Right ventricle myocardium superior (tissue), 1 donor: ENCODE measurements at places on chromosomes 13 and 19. TPM values are rescaled to one million over a fixed set of nuclear protein-coding genes. Genes with fewer than 3 reads are reported as not detected.

- DNase-seq, result no peak
Measured at GRCh38 chr19:46471811-46472543, 614 bp upstream of the PNMA8A start.

DNA sequence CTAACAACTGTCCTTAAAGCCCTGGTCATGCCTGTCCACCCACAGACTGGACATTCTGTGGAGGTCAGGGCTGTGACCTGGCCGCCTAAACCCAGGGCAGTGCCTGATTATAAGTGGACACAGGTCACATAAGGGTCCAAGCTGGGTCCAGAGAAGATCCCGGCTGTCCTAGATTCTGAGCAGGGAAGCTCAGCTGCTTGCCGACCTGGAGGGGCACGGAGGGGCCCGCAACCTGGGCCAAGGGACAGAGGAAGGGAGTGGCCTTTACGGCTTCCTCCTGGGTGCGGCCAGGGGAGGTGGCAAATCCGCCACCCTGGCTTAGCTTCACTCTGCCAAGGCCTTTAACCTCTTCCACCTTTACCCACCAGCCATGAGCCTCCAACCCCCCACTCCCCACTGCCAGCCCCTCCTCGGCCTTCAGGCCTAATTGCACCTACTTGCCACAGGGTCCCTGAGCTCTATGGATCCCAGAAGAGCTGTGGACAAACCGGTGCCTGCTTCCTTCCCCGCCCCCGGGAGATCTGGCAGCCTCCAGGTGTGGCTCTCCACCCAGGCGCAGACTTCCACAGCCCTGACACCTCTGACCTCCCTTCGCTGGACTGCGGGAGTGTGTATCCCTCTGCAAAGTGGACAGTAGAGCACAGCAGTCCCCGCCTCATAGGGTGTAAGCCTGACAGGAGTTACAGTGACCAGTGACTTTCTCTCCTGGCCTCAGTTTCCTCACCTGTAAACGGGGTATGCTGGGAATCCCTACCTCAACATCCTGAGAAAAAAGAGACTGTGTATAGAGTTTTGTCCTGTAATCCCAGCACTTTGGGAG lies 1.7 kb downstream of the CD320 start:
- DNase-seq, result no peak

DNA sequence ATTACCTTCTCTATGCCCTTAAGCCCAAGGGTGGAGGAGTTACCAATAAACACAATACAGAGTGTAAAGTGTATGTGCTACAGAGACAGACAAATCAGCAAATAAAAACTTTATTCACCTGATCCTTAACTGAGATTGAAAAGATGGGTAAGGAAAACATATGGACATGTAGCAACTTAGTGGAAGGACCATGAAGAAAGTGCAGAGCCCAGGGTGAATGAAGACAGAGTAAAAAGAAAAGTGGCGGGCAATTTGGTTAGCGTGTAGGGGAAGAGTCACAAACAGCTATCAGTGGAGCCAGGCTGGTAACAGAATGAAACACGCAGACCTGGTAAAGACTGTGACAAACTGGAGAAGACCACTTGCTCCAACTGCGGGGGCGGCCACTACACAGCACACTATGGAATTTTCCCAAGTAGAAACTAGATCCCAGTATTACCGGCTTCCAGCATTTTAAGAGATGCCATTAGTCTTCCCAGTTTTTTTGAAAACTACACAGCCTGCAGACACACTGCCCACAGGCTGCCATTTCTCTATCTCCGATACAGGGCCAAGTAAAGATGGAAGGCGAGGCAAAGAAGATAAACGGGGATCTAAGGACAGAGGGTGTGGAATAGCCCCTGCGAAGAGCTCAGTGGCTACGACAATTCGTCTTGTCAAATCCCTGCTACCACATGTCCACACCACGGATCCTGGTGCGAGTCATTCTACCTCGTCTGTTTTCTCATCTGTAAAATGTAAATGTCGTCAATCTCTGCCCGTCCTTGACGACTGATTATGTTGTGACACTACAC lies 1.2 kb downstream of the UQCRFS1 start:
- no peak for DNase-seq

GRCh38 chr19:30540761-30541160 lies 168.6 kb downstream of the ZNF536 start:
- no peak for DNase-seq

- DNase-seq, result no peak
Measured at GRCh38 chr13:90594681-90595080, 752.8 kb upstream of the MIR17HG start.

GRCh38 chr13:41061914-41062837 lies 867 bp downstream of the WBP4 start:
- no peak for DNase-seq

GRCh38 chr13:79398127-79398526 lies 7.9 kb downstream of the RBM26 start:
- no peak for DNase-seq

DNA sequence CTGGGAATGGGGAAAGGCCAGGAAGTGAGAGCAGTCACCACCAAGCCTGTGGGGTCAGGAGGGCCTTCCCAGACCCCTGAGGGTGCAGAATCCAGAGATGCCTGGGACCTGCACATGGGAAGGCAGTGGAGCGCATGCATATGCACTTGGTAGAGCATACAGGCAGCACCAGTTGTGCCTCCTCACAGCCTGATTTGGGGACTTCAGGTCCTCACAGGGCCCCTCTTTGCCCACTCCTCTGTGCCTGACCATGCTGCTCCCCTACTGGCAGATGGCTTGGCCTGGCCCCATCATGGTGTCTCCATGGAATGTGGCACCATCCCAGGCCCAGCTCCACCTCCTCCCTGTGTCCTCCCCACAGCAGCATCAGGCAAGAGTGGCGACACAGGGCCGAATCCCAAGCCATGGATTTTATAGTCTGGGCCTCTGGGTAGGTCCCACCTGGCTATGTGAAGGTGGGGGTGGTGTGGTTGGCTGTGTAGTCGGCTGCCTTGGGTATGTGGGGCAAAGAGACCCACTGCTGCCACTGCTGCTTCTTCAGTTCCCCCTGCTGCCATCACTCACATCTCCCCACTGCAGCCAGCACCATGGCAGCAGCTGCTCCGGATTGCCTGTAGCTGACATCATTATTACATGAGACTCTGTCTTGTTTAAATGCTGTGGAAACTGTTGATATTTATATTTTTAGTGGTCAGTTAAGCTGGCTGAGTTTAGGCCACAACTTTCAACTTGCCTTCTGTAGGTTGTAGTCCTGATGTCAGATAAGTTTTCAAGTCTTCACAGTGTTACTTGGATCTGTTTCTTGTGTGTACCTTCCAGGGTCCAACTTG lies 247.0 kb downstream of the GPC6 start:
- DNase-seq, result no peak

GRCh38 chr13:21825186-21825585 lies 154.3 kb downstream of the FGF9 start:
- no peak for DNase-seq

- no peak for DNase-seq
Measured at GRCh38 chr19:1970003-1970805, 29.2 kb downstream of the CSNK1G2 start.

DNA sequence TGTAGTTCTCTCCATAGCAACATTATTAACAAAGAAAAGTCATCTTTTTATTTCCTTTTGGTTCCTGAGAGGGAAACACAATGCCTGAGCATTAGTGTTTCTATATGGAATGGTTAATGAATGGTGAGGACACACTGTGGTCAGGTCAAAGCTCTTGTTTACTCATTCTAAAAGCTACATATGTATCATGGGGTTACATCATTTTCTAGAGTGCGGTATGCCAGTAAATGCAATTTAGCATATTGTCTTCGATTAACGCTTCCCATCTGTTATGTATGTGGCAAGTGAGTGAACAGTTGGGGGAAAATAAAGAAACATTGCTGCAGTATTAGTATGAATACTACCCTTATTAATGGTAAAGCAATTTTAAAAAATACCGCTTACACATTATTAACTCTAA lies 1152.2 kb upstream of the SPRY2 start:
- no peak for DNase-seq

- no peak for DNase-seq
Measured at GRCh38 chr19:45488708-45489107, 8.1 kb downstream of the RTN2 start.

DNA sequence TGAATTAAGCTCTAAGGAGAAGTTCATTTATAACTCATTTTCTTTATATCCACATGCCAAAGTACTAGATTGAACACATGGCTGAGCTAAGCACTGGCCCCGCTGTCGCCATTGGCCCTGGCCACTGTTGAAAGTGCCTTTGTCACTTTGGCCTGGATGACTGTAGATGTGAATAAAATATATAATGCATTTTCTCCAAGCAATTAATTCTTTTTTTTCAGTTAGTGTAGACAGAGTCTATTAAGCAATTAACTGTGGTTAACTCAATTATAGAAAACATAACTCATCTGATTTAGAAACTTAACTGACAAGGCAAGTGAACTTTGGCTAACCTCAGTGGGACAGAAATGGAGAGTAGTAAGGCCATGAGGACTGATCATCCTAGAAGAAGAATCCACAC lies 965.6 kb downstream of the EFNB2 start:
- DNase-seq, result no peak

NCAN gene
- total RNA-seq, result not detected

NCLN gene
- 24.9 TPM for total RNA-seq

DNA sequence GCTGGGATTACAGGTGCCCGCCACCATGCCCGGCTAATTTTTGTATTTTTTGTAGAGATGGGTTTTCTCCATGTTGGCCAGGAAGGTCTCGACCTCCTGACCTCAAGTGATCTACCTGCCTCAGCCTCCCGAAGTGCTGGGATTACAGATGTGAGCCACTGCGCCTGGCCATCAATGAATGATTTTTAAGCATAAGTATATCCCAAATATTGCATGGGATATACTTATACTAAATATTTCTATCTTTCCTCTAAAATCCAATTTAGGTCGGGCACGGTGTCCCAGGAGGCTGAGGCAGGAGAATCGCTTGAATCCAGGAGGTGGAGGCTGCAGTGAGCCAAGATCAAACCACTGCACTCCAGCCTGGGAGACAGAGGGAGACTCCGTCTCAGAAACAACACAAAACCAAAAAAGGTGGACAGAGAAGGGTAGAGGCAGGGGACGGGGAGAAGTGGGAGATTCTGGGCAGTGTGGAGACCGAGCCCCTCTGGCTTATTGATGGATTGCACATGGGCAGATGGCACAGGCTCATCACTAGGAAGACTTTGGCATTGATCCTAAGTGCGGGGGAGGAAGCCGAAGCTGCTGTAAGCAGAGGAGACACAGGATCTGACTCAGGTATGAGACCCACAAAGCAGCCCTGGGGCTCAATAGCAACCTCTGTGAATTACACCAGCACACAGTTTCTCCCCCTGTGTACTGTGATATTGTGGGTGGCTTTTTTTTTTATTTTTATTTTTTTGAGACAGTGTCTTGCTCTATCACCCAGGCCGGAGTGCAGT lies 13.5 kb downstream of the ARRDC5 start:
- no peak for DNase-seq

RDH8 gene
- total RNA-seq, result not detected

KLF5 gene
- 0.59 TPM for total RNA-seq

- DNase-seq, result no peak
Measured at GRCh38 chr19:7376151-7376852, 27.6 kb downstream of the ARHGEF18 start.

RFX2 gene
- total RNA-seq, result 8.3 TPM

DNA sequence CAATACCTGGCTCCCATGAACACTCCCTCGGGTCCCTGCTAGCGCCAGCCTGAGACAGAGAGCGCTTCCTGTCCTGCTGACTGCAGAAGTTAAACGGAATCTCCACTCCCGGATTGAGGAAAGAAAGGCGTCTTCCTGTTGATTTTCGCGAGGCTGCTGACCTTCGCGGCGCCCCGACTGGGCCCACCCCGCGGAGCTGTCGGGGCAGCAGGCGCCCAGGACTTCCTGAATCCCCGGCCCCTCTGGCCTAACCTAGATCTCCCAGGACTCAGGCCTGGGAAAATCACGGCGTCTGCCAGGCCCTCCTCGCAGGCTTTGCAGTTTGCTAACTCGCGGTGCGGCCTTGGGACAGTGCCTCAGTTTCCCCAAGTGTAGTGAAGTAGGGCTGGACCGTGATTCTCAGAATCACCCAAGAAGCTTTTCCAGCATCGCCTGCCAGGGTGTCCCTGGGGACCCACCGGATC lies 108.8 kb downstream of the KCTD15 start:
- peak; percentile 49 for DNase-seq

ASPDH gene
- total RNA-seq, result not detected

ZNF575 gene
- total RNA-seq, result 1.5 TPM

DNA sequence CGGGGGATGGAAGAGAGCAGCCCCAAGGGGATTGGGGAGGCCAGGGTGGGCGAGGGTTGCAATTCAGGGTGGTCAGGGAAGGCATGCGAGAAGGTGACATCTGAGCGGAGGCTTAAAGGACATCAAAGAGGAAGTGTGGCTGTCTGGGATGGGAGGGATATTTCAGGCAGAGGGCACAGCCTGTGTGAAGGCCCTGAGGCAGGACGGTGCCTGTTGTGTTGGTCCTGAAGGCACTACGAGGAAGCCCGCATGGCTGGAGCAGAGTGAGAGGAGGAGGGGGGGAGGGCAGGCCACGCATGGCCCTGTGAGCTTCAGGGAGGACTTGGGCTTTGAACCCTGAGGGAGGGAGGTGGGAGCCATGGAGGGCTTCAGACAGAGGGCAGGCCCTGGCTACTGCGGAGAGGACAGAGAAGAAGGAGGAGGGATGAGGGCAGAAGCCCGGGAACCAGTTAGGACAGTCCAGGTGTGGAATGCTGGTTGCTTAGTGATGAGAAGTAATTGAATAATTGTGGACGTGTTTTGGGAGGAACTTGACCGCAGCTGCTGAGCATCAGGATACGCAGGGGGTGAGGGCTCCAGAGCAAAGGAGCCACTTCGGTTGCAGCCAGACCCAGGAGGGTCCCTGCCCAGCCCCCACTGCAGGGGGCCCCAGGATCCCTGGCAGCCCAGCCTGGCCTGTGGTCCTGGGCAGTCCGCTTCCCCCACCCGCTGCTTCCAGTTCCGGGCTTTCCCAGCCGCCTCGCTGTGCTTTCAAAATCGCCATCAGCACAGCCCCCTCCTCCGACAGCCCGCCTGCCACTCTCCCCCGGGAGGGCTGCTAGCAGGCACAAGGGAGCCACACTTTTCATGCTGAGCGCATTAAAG lies 6.2 kb downstream of the TLE6 start:
- peak; percentile 81 for DNase-seq

- peak; percentile 84 for DNase-seq
Measured at GRCh38 chr13:51785712-51786424, 18.1 kb downstream of the DHRS12 start.

SIGLEC11 gene
- total RNA-seq, result 0.75 TPM

- DNase-seq, result no peak
Measured at GRCh38 chr19:16013181-16013850, 63.0 kb upstream of the TPM4 start.

GRCh38 chr13:48194379-48194754 lies 38.6 kb upstream of the ITM2B start:
- DNase-seq, result no peak

SMG9 gene
- 15.7 TPM for total RNA-seq

DNA sequence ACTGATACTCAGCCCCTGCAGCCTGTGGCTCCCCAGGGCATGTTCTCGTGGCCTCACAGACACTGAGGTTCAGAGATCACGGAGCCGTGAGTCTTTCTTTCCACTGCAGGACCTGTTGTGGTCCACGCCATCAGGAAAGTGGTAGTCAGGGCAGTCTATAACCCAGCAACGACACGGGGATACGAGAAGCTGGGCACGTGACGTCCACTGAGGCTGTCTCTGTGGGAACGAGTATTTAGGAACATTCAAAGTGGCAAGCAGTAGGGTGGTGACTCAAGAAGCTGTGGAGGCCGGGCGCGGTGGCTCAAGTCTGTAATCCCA lies 29.6 kb upstream of the CCNE1 start:
- DNase-seq, result no peak
